GOT3 (cell line): ENCODE measurements at places on chromosomes 3 and 15.

- no peak for DNase-seq
Observed at GRCh38 chr3:179067839-179068238, 3.8 kb downstream of the ZMAT3 start.

DNA sequence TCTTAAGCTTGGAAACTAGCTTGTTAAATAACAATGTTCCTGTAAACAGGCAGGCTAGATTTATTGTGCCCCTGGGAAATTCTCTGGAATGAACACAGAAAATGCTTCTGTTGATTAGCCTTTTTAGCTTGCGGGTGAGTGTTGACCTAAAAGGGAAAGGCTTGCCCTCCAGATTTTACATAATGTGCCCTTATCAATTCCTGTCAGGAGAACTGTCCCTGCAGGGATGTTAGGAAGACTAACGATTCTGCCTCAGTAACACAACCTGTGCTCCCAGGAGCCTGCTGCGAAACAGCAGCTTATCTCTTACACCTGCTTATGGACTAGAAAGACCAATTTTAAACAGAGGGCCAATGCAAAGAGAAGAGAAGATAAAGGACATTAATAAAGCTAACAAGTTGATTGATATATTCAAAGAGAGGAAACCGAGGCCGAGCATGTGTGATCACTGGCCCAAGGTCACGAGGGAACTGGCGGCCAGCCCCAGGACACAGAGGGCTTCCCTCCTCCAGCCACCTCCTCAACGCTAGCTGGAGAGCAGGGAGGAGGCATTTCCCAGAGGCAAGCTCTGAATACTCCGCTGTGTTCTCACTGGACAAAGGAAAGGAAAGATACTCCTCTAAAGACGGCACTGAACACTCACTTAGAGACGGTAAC is 48.4 kb upstream of the TJP1 start:
- no peak for DNase-seq

GRCh38 chr3:98874602-98875249 is 26.8 kb downstream of the DCBLD2 start:
- no peak for DNase-seq

DNA sequence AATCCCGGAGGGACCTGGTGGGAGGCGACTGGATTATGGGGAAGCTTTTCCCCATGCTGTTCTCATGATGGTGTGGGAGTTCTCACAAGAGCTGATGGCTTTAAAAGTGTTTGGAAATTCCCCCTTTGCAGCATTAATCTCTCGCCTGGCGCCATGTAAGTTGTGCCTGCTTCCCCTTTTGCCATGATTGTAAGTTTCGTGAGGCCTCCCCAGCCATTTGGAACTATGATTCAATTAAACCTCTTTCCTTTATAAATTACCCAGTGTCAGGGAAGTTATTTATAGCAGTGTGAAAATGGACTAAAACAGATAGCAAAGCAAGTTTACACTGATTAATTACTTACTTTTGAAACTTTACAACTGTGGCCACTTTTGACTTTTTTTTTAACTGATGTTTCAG is 10.6 kb upstream of the U2SURP start:
- no peak for DNase-seq

DNA sequence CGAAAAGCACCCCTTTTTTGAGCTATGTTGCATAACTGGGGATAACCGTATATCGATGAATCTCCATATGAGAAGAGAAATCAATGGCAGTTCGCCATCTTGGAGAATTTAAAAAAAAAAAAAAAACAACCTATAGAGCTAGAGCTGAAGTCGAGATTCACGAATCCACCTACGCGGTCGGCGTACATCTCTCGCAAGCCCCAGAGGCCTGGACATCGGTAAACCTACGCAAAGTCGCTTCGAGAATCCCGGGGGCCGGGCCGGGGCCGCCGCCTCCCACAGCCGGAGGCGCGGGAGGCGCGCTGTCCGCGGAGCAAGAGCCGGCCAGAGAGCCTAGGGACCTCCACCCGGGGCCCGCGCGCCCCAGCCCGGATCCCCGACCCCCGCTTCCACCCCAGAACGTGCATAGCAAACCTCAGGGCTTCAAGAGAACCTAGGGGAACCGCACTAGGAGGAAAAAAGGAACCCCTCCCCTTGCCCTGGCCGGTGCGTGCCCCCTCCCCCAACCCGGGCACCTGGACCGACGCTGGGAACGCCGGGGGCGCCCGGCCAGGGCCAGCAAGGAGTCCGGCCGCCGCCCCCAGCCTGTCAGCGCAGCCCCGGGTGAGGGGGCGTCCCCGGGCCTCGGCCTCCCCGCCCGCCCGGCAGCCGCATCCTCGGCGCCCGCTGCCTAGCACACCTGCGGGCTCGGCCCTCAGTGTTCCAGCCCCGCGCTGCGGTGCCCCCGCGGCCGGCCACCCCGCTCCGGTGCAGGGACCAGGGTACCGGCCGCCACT is 567 bp downstream of the PFN2 start:
- peak; percentile 25 for DNase-seq

DNA sequence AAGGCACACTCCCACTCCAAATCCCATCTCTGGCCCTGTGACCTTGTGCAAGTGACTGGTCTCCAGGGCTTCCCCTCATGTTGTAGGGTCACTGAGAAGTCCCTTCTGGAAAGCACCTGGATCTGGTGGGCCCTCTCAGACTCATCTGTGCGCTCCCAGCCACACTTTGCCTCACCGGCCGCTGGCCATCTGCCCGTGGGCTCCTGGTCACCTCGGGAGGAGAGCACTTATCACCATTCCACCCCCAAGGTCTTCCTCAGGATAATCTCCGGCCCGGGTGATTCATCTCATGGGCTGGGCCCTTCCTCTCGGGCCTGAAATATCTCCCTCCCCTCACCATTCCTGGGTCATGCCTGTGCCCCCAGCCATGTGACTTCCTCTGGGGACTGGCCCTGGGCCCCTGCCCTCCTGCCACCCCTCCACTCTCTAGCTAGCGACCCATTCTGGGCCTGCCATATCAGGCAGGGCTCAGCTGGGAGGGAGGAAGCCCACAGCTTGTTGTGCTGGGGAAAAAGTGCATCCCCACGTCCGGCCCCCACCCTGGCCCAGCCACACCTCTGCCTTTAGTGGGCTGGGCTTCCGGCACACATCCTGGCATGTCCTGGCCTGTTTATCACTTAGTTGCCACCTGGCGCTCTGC is 10.6 kb upstream of the WNT7A start:
- no peak for DNase-seq
